Omental fat pad (tissue), 4 donors: ENCODE measurements at places on chromosomes 13 and 19. TPM values are rescaled to one million over a fixed set of nuclear protein-coding genes. Genes with fewer than 3 reads are reported as not detected.
A peak's percentile ranks its signal among the peaks of the same experiment; 100 is the strongest.

GRCh38 chr13:95355494-95355893 lies 54.2 kb upstream of the ABCC4 start:
- no peak for DNase-seq

DNA sequence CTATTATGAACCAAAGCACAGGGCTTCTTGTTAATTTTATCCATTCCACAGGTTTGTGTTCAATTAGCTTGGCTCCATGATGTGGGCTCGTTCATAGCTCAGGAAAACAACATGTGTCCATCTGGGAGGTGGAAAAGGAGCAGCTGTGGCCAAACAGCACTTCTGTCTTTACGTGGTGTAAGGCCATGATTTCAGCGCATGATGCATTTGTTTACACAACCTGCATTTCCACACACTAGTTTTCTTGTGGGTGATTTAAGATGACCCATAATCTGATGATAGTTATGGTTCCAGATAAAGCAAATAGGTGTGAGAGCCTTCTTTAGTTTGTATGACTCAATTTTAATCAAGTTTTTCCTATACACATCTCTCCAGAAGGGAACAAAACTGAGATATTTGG lies 101.7 kb downstream of the TNFRSF19 start:
- DNase-seq, result no peak

GRCh38 chr19:3740431-3740830 lies 21.1 kb downstream of the APBA3 start:
- no peak for DNase-seq

DNA sequence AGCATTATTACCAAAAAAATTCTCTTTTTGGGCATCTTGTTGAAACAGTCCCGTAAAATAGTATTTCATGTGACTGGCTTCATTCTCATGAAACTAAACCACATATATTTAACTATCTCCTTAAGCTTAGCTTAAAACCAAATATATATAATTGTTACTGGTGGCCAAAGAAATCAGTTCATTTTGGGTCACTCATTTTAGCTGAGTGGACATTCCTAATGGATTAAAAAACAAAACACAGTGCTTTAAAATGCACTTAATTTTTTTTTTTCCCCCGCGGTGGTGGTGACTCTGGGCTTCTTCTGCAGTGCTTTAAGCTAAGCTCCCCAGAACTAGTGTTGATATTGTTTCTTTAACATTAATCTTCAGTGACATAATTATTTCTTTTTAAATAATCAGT lies 540.1 kb downstream of the GPC6 start:
- no peak for DNase-seq

DNA sequence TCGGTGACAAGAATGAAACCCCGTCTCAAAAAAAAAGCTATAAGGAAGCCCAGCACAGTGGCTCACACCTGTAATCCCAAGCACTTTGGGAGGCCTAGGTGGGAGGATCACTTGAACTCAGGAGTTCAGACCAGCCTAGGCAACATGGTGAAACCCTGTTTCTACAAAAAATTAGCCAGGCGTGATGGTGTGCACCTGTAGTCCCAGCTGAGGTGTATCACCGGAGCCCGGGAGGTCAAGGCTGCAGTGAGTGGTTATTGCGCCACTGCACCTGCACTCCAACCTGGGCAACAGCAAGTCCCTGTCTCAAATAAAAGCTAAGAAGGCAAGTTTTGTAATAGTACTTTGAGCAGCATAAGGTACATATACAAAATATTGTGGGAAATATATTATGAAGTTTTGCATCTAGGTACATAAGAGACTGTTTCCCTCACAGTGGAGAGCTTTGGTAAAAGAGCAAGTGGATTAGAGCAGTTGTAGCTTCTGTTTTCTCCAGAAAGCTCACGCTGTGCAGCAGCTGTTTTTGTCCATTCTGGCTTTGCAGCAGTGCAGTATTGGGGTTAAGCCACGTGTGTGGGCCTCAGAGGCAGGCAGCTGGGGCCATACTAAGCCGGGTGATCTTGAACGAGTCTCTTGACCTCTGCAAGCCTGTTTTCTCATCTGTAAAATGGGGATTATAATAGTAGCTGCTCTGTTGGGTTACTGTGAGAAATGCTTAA lies 35.4 kb downstream of the ARHGAP35 start:
- no peak for DNase-seq

DNA sequence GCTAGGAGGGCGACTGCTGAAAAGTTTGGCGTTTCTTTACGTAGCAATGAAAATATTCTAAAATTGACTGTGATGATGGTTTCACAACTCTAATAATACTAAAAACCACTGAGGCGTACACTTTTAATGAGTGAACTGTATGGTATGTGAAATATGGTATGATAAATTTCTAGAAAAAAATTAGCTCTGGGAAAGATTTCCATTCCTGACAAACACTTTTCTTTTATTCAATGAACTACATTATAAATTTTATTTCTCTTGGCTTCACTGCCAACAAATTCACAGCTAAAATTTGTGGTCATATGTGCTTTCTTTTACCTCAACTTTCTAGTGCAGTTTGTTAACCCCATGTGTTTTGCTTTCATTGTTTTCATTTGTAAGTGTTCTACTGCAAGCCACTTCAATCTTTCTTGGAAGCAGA lies 11.1 kb downstream of the ZC3H13 start:
- DNase-seq, result no peak

GRCh38 chr19:43489310-43489709 lies 15.2 kb downstream of the PHLDB3 start:
- DNase-seq, result no peak

DNA sequence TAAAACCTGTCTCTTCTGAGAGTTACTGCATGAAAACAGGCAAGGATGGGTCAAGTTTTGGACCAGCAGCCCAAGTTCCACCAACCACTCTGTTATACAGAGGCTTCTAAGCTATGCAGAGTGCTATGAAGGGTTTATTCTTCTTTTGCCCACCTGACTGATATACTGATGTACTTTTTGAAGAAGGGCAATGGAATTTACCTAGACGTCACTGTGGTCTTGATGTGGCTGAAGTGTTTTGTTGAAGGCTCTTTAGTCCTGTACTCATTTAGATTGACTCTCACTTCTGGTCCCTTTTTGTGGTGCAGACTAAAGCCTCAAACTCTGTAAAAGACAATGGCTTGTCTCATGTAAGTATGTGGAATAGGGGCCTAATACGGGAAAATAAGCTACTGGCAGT lies 92.0 kb downstream of the DGKH start:
- no peak for DNase-seq

GRCh38 chr13:60663788-60664187 lies 266.8 kb downstream of the TDRD3 start:
- DNase-seq, result no peak

GRCh38 chr19:6150289-6150688 lies 14.8 kb downstream of the ACSBG2 start:
- DNase-seq, result no peak

DNA sequence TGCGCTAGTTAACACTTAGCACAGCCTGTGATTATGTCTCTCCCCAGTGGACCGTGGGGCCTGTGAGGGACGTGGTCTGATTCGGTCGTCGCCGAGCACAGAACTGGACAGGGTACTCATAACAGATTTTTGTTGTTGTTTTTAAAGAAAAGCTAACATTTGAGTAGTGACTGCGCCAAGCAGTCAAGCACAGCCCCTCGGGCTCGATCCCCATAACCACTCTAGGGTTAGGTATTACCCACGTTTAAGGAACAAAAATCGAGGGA lies 805 bp upstream of the PTOV1 start:
- DNase-seq, result no peak

GRCh38 chr13:33362986-33363727 lies 77.6 kb upstream of the STARD13 start:
- DNase-seq, result no peak

- DNase-seq, result no peak
Observed at GRCh38 chr19:16024266-16025107, 51.8 kb upstream of the TPM4 start.

- DNase-seq, result no peak
Observed at GRCh38 chr19:3982701-3983541, 2.3 kb downstream of the EEF2 start.

DNA sequence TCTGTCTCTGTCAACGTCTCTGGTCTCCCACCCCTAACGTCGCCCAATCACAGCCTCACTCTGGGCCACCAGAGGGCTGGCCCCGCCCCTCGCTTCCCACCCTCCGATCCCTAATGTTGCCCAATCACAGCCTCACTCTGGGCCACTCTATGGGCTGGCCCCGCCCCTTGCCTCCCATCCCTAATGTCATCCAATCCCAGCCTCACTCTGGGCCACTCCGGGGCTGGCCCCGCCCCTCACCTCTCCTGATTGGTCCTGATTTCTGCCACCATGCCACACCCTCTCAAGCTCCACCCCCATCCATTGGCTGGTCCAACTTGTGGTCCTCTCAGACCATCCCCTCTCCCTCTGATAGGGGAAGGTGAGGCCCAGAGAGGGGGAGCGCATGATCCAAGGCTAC lies 24.9 kb downstream of the CELF5 start:
- DNase-seq, result no peak

GRCh38 chr13:110397436-110398115 lies 90.5 kb downstream of the COL4A2 start:
- DNase-seq, result no peak

GRCh38 chr13:29137016-29137415 lies 316.9 kb downstream of the MTUS2 start:
- DNase-seq, result no peak

GRCh38 chr19:38744874-38745273 lies 600 bp upstream of the CAPN12 start:
- DNase-seq, result no peak

- no peak for DNase-seq
Observed at GRCh38 chr19:14055396-14055795, 6.5 kb downstream of the PALM3 start.

DNA sequence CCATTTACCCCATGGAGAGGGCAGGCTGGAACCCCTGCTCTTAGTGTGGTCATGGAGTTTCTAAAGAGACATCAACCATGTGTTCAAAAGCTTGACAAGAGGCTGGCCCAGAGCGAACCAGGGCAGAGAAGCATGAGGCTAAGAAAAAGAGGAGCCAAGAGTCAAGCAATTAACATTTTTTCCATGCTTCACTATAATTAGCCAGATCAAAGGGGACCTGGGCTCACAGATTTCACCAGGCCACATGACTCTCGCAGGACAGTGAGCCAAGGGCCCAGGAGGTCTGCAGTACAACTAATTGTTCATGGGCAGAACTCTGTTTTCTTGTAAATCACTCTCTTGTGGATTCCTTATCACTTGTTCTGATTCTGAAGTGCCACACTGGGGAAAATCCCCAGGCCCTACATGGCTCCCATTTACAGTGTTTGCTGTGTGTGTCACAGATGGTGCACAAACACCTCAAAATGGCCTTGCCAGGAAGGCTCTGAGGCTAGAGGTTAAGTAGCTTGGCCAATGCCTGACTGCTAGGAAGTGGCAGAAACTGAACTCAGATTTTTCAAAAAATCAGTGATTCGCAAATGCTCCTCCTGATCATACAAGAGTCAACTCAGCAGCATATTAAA lies 101.2 kb downstream of the LHFPL6 start:
- no peak for DNase-seq

DNA sequence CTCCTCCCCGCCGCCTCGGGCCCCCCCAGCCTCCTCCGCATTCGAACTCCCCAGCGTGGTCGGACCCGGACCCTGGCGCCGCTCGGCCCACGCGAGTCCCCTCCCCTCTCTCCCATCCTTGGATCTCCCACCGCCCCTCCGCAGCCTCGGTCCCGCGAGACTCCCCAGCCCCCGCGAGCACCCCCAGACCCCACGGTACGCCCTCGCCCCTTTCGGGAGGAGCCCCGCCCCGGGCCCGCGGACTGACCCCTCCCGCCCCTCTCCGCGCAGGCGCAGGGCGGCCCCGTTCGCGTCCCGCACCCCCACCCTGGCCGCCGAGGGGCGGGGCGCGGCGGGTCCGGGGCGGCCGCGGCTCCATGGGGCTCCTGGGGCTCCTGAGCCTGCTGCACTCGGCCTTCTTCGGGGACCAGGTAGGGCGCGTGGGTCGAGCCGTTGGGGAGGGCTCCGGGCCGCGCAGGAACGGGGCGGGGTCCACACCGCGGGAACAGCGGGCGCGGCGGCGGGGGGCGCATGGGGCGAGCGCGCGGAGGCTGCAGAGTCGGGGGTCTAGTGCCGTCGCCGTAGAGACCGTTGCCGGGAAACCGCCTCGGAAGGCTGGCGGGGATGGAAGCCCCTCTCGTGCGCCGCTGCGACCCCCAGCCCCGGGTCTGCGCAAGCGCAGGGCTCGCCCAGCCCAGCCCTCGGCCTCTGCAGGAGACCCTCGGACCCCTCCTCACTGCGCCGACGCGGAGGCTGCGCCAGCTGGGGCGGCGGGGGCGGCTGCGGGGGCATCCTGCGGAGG lies 3.8 kb upstream of the APC2 start:
- DNase-seq, result no peak

- peak; percentile 43 for DNase-seq
Observed at GRCh38 chr19:17327654-17328516, 6.8 kb downstream of the ANO8 start.

DNA sequence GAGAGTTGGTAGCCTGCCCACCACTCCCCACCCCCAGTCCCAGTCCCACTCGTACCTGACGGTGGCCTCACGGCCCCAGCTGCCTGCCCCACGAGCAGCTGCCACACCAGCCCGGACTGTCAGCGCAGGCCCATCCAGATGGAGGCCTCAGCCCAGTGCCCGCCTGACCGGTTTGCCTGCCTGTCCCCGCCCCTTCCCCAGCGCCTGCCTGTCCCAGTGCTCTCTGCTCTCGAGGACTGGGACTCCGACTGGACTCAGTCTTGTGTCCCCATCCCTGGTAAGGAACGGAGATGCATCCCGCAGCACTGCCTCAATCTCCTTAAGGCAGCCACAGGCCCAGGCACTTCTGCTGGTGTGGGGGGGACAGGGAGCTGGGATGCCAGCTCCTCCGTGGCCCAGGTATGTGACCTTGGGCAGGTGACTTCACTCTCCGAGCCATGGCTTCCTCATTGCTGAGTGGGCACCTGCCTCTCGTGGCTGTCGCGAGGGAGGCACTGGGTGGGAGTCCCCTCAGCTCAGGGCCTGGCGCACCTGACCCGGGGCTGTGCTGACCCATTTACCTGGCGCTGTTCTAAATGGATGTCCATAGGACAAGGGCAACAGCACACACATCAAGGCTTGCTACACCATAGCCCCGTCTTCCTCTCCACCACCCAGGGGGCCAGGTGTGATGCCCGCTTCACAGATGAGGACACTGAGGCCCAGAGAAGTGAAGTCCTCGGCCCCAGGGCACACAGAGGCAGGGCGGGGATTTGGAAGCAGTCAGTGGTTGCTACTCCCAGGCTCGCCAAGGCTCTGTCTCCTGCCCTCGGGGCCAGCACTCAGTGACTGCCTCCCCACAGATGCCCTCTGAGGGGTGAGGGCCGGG lies at the start of gene NKPD1:
Gene NKPD1 (minus strand): TSS at position 113 of the 868 bp plus-strand sequence. CDS start 832 bp downstream, outside the sequence.
- no peak for DNase-seq

Gene IRS2
- total RNA-seq, result 36.7 TPM

Gene OPA3
- 6.3 TPM for total RNA-seq

Gene SIGLEC12
- total RNA-seq, result 1.1 TPM

Gene CRLF1
- total RNA-seq, result 8.9 TPM

Gene SMIM17
- total RNA-seq, result 0.48 TPM

Gene S1PR4
- total RNA-seq, result 35.3 TPM

Gene MAST1
- total RNA-seq, result not detected

Gene KLK3
- not detected for total RNA-seq

Gene ZNF571
- 7.3 TPM for total RNA-seq

Gene RAB4B
- 20.2 TPM for total RNA-seq

Gene ZNF91
- total RNA-seq, result 74.0 TPM
